Right ventricle myocardium superior (tissue), 1 donor: ENCODE measurements at places on chromosomes 12 and 14.

DNA sequence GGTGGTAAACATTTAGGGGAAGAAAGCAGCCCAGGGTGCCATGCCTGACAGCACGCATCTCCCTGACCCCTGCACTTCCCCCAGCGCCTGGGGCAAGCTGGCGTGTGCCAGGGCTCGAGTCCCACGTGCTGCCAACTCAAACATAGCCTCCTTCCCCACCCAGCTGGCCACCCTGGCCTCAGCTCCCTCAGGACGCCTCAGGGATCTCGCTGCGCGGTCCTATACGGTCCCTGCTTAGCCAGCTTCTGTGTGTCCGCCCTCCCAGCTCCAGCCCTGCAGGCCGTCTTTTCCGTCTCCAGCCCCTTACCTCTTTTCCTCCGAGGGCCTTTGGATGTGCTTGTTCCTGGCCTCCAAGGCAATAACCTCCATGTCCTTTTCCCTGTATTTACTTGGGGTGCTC lies 71.0 kb downstream of the TESC start:
- DNase-seq: no peak

DNA sequence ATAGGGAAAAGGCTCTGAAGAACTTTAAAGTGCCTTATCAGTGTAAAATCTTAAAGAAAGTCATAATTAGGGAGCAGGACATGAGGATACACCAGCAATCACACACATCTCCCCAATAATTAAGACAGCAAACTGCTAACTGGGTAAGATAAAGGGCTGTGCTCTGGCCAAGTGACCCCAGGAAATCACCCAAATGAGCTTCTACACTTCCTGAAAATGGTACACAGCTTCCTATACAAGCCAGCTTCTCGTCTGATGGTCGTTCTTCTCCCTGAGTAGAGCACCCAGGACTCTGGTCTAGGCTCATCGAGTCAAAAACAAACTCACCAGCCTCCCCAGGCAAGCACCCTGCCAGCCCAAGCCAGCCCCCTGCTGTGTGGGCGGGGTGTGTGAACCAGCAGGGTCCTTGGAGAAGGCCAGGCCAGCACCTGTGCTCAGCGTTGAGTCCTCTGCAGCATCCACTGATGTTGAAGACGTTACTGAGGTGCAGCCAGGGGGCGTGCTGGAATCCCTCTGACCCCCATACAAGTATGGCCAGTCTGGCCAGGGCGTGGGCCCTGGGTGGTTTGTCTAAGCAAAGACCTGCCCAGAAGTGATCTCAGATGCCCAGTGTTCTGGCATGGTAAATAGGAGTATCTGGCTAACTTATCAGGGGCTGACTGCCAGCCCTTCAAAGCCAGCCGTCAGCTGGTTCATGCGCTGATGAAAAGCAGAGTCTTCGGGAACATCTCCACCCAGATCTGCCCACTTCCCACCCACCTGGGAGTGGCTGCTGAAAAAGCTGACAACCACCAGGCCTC lies 41.4 kb downstream of the ACTN1 start:
- peak; percentile 67 for DNase-seq

GRCh38 chr12:49903700-49904423 lies at the start of gene FAIM2:
FAIM2 (minus strand) TSS chr12:49903900; CDS start chr12:49903792, 108 bp downstream.
- DNase-seq: peak; percentile 82

DNA sequence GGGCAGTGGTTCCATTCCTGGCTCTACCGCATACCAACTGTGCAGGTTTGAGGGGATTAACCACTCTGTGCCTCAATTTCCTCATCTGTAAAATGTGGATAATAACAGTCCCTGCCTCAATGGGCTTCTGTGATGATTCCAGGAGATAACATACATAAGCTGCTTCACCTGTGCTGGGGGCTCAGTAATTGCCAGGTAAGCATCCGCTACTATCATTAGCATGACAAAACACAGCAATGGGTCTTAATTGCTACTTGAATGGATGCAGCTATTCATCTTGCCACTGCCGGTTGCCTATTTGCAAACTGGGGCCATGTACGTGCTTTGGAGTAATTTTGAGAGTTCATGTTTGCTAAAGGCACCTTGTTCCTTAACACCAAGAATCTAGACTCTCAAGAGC lies 132.6 kb downstream of the TMEM132D start:
- no peak for DNase-seq

GRCh38 chr14:102568115-102568614 lies 24.3 kb upstream of the RCOR1 start:
- no peak for DNase-seq

DNA sequence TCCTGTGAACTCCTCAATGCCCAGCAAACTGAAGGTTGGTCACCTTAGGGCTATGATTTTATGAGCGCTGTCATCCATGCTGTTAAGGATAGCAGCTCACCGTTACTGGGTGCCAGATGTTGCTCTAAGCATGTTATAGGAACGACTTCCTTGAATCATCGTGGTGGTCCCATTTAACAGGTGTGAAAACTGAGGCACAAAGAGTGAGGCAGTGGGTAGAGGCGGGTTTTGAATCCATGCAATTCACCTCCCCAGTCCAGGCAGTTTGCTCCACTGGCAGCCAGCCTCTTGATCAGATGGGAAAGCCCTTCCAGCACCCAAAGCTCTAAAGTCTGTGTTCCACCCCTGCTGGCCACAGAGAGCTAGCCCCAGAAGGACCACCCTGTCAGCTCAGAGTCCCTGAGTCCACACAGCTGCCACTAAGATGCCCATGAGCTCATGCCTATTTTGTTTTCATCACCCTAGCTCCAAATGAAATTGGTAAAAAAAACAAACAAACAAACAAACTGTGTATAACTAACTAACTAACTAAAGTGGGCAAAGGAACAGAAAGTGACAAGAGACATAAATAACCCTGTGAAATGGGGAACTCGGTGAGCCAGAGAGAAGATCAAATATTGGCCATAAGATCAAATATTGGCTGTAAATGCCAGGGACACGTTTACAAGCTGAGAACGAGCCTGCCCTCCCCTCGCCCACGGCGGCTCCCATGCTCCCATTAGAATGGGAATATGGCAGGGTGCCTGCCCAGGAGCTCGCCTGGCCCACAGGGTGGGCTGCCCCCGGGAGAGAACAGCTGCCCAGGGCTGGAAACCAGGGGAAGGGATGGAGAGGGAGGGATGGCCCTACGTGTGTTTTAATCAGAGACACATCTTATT lies 72.3 kb upstream of the RFLNA start:
- no peak for DNase-seq

- no peak for DNase-seq
Measured at GRCh38 chr12:1403417-1403816, 191.0 kb downstream of the FBXL14 start.

GRCh38 chr12:57835366-57836288 lies 10.9 kb downstream of the CTDSP2 start:
- no peak for DNase-seq

DNA sequence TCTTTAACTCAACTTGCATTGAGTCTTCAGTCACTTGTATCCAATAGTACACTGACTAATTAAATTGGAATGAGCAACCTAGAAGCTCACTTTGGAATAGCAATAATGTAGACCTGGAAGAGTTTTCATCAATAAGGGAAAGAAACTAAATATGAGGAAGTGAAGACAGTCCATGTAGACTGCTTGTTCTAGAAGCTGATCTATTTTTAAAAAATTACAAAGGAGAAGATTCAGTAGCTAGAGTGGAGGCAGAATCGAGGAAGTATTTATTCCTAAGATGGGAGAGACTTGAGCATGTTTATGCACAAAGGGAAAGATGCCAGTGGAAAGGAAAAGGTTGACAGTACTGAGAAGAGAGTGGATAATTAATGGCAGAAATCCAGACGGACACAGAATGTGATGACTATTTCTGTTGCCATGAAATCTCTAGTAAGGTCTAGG lies 156.3 kb upstream of the PDE3A start:
- no peak for DNase-seq

DNA sequence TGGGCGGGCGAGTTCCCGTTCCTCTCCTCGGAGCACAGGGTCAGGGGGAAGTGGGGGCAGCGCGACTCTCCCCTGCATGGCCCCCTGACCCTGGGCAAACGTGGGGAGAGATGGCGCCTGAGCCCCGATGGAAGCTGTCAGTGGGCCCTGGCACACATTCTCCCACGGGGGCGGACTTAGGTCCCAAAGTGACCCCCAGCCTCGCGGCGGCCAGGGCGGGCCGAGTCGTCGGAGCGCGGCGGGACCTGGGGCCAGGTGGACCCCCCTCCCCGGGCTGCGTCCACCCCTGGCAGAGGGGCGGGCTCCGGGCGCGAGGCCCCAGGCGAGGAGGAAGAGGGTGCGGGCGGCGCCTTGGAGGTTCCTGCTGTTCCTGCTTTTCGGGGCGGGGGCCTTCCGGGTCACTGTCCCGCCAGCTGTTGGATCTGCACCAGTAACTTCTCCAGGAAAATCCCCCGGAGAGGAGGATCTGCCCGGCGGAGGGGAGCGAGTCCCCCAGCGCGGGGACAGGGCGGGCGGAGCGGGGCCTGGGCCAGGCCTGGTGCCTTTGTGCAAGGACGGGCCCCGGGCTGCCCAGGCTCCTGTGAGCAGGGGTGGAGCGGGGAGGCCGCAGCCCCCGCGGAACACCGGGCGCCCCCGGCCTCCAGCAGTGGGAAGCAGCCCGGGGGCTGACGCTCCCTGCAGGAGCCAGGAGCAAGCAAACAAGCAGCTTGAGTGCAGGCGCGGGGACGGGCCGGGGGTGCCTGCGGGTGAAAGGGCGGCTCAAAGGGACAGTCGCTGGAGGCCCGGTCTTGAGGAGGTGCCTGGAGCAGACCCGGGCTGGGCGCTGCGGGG lies 15.3 kb downstream of the TNFAIP2 start:
- no peak for DNase-seq

GRCh38 chr12:25590011-25590721 lies 37.1 kb upstream of the LMNTD1 start:
- DNase-seq: no peak

- DNase-seq: no peak
Measured at GRCh38 chr12:20883288-20883687, 72.8 kb downstream of the SLCO1B3 start.

GRCh38 chr14:68208626-68209317 lies 389.2 kb downstream of the RAD51B start:
- DNase-seq: no peak

GRCh38 chr12:92145481-92145730 lies 240 bp downstream of the BTG1 start:
- no peak for DNase-seq

DNA sequence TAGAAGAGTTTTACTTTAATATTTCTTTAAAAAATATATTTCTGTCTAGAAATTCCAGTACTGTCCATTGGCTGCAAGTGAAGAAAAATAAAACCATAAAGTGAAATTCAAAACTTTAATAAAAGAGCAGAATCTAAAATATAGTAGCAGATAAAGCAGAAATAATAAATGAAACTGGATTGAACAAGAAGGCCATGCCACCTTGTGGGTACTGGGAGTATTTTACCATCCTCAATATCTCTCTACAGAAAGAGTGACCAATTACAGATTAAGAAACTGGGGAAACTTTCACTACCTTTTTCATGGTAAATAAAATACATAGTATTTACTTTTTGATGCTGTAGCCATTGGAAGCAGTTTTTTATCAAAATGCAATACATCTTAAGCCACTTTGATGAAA lies 220.5 kb downstream of the BCAT1 start:
- DNase-seq: no peak

DNA sequence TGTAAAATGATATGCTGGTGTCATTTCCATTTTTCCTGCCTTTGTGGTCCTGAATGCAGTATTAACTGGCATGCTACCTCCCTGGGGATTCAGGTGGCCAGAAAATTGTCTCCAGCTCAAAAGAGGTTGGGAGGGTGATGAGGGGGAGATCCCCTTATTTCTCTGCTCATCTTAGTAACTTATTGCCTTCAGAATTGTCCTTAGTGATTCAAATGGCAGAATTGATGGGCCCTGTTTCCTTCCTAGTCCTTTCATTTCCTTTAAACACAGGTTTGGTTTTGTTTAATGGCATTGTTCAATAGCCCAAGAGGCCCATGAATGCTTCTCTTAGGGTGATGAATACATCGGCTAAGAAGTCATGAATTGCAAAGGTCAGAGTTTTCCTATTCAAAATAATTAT lies 207.0 kb downstream of the SLC41A2 start:
- no peak for DNase-seq

DNA sequence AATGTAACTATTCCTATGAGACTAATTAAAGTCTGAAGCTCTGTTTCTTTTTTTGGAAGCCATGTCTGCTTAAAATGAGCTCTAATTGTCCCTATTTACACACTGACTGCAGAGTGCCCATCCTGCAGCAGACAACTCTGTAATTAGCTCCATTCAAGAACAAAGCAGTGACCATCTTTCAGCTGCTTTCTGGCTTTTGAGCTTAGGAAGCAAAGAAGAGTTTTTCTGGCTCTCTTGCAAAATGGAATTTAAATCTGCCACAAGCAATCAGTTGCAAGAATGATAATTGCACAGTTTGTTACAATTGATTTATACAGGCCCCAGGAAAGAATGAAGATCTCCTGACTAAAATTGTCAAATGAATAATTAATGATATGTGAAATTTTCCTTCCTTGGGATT lies 83.4 kb downstream of the GAS2L3 start:
- DNase-seq: no peak
